Mucosa of gallbladder (tissue), 1 donor: ENCODE measurements at places on chromosomes 16 and 17. TPM values are rescaled to one million over a fixed set of nuclear protein-coding genes. Genes with fewer than 3 reads are reported as not detected.

DNA sequence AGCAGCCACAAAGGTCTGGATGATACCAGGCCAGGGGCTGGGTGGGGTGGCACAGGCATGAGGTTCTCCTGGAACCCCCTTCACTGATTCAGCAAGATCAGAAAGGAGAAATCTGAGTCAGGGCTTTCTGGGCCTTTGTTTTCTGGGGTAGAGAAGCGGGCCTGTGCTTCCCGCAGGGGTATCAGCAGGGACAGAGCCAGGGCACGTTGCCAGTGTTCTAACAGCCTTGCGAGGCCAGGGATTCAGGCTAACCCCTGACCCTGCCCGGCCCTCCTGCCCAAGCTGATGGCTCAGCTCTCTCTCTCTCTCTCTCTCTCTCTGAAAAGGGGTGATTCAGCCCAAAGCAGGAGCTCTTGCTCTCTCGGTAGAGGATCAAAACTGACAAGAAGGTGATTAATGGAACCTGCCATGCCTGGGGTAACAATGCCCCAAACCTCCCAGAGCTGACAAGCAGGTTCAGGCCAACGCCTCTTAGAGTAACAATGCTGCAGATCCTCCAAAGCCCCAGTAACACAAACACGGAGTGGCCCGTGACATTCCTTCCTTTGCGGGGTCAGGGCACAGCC is 2.0 kb upstream of the KRT13 start:
- no peak for DNase-seq

- DNase-seq = no peak
Measured at GRCh38 chr17:31534223-31534888, 142.9 kb downstream of the RAB11FIP4 start.

GRCh38 chr16:78211946-78212345 is 112.5 kb downstream of the WWOX start:
- no peak for DNase-seq

DNA sequence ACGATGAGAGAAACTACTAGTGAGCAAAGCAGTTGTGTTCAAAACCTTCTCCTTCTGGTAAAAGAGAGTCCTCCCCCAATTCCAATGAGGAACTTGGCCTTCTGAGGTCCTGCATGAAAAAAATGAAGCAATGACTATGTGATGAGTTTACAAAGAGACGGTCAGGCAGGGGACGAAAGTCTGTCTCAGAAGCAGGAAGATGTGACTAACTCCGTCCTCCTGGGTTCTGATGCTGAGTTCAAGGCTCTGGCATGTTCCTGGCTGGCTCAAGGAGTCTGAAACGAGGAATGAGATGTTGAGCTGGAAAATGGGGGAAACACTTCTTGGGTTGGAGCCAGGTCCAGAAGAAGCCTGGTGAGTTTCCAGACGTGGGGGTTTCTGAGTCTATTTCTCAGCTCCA is 129.6 kb downstream of the CPPED1 start:
- DNase-seq = no peak

DNA sequence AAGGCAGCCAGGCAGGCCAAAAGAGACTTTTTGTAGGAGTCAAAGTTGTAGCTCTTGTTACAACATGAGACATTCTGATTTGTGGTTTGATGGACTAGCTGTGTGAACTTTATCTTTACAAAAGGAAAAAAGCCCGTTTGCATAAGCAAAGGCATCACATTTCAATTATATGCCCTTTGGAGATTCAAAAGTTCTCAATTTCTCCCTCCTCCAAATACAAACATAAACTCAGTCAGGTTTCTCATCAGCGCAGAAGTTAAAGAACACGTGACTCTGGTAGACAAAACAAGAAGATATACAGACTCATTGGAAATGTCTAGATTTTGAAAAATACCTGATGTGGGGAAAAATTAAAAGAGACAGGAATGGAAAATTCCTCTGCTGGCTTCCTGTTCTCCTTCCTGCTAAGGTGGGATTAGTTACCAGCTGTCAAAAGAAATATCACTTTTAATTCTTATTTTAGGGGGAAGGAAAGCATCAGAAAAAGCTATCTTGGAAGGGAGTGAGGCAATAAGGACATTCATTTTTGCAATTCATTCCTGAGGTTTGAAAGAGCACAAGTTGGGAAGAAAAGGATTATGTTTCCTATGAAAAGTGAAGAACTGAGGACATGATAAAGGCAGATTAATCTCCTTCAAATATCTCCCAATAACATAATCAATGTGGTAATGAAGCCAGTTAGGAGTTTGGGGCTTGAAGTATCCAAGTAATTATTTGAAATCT is 4.6 kb upstream of the KCNJ16 start:
- DNase-seq = no peak

GRCh38 chr16:83972256-83973008 is 4.4 kb downstream of the NECAB2 start:
- no peak for DNase-seq

- no peak for DNase-seq
Measured at GRCh38 chr16:57089406-57089805, 3.0 kb upstream of the CPNE2 start.

DNA sequence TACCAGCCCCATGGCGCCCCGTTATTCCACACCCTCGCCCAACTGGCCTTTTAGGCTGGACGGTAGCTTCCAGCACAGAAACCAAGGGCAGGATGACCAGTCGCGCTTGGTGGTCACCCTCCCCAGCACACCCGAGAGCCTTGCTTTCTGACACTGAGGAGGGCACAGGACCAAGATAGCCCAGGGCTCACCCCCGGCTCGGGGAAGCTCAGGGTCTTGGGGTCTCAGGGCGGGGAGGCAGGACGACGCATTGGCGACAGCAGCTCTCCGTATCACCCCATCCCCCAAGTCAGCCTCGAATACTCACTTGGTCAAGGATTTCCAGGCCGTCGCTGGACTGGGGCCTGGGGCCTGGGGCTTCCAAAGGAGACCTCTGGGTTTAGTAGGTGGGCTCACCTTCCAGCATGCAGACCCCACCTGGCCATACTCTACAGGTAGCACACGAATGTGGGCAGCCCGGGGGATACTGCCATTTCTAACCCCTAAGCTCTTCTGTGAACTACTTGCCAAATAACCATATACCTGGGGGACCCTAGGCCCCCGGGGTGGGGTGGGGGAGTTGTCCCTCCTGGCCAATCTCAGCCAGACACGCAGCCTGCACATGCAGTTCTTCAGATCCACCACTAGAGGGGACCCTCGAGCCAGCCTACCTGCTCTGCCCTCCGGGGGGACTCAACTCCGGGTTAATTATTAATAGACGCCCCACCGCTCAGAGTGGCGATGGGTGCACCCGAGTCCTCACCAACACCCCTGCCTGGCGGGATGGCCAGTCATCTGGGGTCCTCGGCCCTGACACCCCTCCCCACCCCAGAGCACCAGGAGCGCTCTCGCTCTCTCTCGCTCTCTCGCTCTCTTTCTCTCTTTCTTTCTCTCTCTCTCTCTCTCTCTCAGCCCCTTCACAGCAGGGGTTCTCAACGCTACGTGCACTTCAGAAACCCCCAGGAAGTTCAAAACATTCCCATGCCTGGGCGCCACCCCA is 30.0 kb downstream of the TBC1D16 start:
- no peak for DNase-seq

CEP112 gene
- total RNA-seq = 18.6 TPM

TBC1D3K gene
- total RNA-seq = not detected

- DNase-seq = no peak
Measured at GRCh38 chr17:46949291-46950174, 26.6 kb downstream of the GOSR2 start.

ENPP7 gene
- 0.23 TPM for total RNA-seq

GRCh38 chr16:16145286-16145685 is 78.0 kb downstream of the ABCC6 start:
- no peak for DNase-seq

ADCY9 gene
- total RNA-seq = 34.6 TPM

KCTD11 gene
- total RNA-seq = 15.3 TPM

CES5A gene
- 2.2 TPM for total RNA-seq

EVPLL gene
- 0.14 TPM for total RNA-seq

ANKRD40CL gene
- total RNA-seq = 10.9 TPM

DNA sequence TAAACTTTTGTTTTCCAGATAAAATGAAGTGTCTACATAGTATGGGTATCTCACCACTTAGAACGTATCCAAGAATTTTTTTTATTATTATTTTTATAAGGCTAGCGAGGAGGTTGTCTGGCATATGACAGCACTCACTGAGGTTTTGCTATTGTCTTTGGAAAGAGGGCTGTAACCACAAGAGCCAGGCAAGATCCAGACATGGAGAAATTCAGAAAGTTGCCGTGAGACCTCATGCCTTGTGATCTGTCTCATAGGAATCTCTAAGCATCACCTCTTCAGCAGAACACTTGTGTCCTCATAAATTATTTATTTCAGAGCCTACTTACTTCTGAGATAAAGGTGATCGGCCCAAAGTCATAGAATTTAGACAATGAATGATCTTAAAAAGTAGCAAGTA is 410.8 kb downstream of the CDH11 start:
- no peak for DNase-seq

UMOD gene
- total RNA-seq = 0.60 TPM

- DNase-seq = no peak
Measured at GRCh38 chr17:58516644-58517377, 2.4 kb upstream of the MTMR4 start.

PRSS21 gene
- total RNA-seq = 4.4 TPM

DNA sequence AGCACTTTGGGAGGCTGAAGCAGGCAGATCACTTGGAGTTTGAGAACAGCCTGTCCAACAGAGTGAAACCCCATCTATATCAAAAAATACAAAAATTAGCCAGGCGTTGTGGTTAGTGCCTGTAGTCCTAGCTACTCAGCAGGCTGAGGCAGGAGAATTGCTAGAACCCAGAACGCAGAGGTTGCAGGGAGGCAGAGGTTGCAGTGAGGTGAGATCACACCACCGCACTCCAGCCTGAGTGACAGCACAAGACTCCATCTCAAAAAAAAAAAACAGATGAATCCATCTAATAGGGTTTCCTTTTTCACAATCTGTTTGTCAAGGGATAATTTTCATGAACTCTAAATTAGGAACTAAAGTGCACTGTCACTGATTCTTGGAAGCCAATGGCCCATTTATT is 99.0 kb downstream of the PARN start:
- DNase-seq = no peak

- DNase-seq = no peak
Measured at GRCh38 chr17:28372945-28373274, 1.4 kb downstream of the SARM1 start.

GRCh38 chr17:40348562-40349476 is 15.7 kb downstream of the GJD3 start:
- peak; percentile 82 for DNase-seq

AGRP gene
- total RNA-seq = not detected

DNA sequence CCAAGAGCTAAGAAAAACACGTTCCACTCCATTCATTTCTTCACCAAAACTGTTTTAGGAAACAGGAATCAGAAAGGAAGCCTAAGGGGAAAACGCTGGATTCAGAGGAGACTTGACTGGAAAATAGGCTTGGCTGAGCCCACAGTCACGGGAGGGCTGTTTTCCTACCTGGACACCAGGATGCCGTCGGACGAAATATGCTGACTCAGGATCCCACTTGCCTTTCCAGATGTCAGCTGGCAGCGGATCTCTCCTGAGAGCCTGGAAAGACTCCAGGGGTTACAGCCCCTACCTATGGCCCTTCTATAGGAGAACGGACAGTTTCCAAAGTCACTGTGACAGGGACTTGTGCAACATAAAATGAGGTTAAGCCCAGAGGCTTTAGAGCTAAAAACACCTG is 245.1 kb downstream of the C16orf95 start:
- DNase-seq = no peak

ZNF385C gene
- total RNA-seq = 0.32 TPM

MYO1C gene
- total RNA-seq = 285 TPM

SEPTIN1 gene
- total RNA-seq = 11.5 TPM

GRCh38 chr17:43469145-43469544 is 14.6 kb upstream of the DHX8 start:
- DNase-seq = no peak

TPSD1 gene
- total RNA-seq = 0.69 TPM

KLHL10 gene
- 0.29 TPM for total RNA-seq

- no peak for DNase-seq
Measured at GRCh38 chr16:63896383-63897109, 1225.3 kb downstream of the CDH11 start.

DNA sequence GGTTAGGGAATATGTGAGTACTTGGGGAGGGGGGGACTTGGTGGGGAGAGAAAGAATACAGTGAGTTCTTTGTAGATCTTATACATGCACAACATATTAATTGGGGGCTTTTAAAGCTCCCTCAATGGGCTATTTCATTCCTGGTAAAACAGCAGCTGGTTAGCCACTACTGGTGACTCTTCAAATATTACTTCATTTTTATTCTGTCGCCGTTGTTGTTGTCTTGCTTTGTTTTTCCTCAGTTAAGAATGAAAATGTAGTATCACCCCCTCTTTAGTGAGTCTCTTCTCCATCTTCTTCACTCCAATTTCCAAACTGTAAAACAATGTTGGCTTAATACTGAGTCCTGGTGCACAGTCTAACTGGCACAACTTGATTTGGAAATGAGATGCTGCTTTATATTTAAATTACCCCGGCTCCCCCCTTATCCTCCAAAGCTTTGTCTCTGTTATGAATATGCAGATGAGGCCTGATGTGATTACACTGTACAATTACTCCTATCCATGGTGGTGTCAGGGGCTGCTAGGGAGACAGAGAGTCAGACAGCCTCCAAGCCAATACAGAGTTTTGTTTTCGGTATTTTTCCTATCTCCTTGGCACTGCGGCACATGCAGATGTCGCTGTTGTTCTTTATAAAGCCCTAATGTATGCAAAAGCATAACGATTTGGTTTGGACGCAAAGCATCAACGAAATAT is 256.9 kb upstream of the PMFBP1 start:
- DNase-seq = no peak

SRL gene
- 1.4 TPM for total RNA-seq

GRAPL gene
- total RNA-seq = 9.2 TPM

KCNJ2 gene
- 2.5 TPM for total RNA-seq

GRCh38 chr16:66705790-66706505 is 9.4 kb upstream of the CMTM4 start:
- DNase-seq = peak; percentile 43

- peak; percentile 38 for DNase-seq
Measured at GRCh38 chr17:64326420-64327054, 63.5 kb upstream of the TEX2 start.

DNA sequence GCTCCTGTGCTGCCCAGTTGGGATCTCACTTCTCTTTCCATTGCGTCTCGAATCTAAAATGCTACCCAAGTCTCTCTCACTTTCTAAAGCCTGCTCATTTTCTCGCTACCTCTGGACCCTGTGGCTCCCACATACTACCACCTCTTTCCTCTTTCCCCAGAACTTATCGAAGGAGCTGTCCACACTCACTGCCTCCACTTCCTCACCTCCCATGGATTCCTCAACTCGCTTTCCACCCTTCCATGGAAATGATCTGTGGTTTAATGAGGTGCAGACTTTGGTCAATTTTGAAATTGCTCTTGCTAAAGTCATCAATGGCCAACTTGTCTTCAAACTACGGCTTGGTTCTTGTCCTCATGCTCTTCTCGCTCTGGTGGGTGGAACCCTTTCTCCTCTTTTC is 37.2 kb upstream of the ETV4 start:
- DNase-seq = no peak

CCL5 gene
- 14.9 TPM for total RNA-seq

RTN4RL1 gene
- total RNA-seq = 9.3 TPM
